ENCODE measurements at places on chromosomes 4 and X.
A peak's percentile ranks its signal among the peaks of the same experiment; 100 is the strongest.

DNA sequence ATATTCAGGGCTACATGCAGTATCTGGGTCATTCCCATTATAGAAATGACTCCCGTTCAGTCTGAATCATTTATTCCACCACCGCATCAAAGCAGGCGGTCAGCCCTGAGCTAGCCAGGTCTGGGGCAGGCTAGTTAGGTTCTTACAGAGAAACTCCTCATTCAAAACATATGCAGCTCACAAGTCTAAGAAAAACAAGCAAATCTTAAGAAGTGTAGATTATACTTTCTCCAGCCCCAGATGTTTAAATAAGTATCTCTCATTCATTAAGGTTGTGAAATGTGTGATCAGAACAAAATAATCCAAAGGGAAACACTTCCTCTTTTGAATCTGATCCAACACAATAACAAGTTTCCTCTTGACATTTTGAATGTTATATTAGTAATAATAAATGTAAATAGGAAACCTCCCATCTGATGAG, 441.9 kb downstream of the INPP4B start:
- DNase-seq = peak; percentile 46
- H3K27ac ChIP-seq = peak overlapping the region; percentile 87
- peak overlapping the region; percentile 92 for H3K4me3 ChIP-seq
- H3K4me1 ChIP-seq = peaks cover 72% of the 10 kb centered on the region
- H3K27me3 ChIP-seq = no peaks in the 10 kb centered on the region
- peaks cover 35% of the 10 kb centered on the region for H3K36me3 ChIP-seq

DNA sequence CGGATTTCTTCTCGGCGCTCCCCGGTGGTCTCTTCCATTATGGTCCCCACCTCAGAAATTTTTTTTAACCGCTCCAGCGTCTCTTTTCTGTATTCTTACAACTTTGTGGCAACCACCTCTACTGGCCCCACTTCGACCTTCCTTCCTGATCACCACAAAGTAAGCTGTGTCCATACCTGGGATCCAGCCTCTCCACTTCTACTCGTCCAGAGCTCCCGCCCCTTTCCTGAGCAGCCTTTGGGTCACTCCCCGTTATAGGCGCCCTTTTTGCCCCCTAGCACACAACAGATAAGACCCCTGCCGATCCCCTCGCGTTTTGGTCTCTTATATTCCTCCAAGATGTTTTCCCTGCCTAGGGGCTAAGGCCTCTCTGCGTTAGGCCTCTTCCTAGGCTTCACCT, 557 bp downstream of the PIGG start:
- no peaks in the 10 kb centered on the region for H3K27me3 ChIP-seq
- H3K36me3 ChIP-seq = peaks cover 80% of the 10 kb centered on the region
- peak overlapping the region; percentile 99 for H3K27ac ChIP-seq
- peak overlapping the region; percentile 95 for H3K4me3 ChIP-seq
- DNase-seq = no peak
- H3K4me1 ChIP-seq = peaks cover 45% of the 10 kb centered on the region

GRCh38 chr4:165308606-165309005, 18.9 kb upstream of the MSMO1 start:
- H3K4me3 ChIP-seq = no peak overlapping the region
- DNase-seq = no peak
- no peak overlapping the region for H3K27ac ChIP-seq
- peaks cover 64% of the 10 kb centered on the region for H3K36me3 ChIP-seq

DNA sequence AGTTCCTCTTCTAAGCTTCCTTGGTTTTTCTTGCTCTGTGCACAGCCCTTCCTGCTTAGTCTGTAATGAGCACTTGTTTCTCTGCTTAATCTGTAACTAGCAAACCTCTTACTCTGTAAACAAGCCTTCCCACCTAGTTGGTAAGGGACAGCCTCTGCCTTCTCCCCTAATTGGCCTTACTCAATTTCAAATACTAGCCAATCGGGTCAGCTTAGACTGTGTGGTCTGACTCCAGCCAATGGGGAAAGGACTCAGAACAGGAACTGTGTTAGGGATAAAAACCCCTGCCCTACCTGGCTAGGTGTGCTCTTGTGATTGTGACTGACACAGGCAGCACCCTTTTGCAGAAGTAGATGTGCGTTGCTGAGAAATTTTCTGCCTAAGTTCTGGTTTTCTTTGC, 136.5 kb upstream of the AADAT start:
- DNase-seq = no peak
- no peak overlapping the region for H3K27ac ChIP-seq
- no peaks in the 10 kb centered on the region for H3K27me3 ChIP-seq
- no peak overlapping the region for H3K4me3 ChIP-seq

DNA sequence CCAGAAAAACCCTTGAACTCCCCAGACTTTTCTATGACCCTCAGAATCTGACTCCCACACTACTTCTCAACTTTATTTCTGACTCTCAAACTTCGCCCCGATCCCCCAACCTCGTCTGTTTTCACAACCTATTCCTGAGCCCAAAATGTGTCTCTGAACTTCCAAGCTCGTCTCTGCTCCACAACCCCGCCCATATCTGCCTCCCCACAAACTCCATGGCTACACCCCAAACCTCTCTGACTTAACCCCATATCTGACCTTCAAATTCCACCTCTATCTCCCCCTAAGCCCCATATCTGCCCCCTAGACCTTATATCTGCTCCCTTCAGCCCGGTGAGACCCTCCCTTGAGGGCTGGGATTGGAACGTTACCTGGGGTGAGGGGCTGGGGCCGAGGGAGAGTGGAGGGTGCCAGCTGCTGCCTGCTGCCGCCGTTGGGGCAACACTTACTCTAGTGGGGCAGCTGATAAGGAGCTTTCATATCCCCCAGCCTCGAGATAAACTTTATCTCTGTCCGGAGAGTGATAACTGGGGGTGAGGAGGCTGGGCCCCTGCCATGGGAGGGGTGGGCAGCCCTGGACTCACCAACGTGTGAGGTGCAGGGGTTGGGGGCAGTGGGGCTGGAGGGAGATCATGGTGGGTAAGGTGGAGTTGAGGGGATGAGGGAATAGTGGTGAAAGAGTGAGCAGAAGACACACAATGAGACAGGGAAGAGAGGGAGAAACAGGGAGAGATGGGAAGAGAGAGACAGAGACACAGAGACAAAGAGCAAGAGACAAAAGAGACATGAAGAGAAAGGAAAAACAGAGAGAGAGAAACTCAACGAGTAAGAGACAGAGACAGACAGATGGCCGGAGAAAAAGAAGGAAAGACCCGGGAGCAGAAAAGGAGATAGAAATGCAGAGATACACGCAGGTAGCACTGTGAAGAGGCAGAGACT, 1.4 kb downstream of the GATA1 start:
- H3K27ac ChIP-seq = no peak overlapping the region
- H3K27me3 ChIP-seq = peaks cover 6% of the 10 kb centered on the region
- no peak overlapping the region for H3K4me3 ChIP-seq
- H3K36me3 ChIP-seq = no peaks in the 10 kb centered on the region
- no peak for DNase-seq
- H3K4me1 ChIP-seq = peaks cover 16% of the 10 kb centered on the region

GRCh38 chr4:26719954-26720552, 136.2 kb downstream of the TBC1D19 start:
- no peak overlapping the region for H3K4me3 ChIP-seq
- H3K27me3 ChIP-seq = no peaks in the 10 kb centered on the region
- no peak overlapping the region for H3K27ac ChIP-seq
- no peaks in the 10 kb centered on the region for H3K36me3 ChIP-seq
- peaks cover 20% of the 10 kb centered on the region for H3K4me1 ChIP-seq
- DNase-seq = no peak

DNA sequence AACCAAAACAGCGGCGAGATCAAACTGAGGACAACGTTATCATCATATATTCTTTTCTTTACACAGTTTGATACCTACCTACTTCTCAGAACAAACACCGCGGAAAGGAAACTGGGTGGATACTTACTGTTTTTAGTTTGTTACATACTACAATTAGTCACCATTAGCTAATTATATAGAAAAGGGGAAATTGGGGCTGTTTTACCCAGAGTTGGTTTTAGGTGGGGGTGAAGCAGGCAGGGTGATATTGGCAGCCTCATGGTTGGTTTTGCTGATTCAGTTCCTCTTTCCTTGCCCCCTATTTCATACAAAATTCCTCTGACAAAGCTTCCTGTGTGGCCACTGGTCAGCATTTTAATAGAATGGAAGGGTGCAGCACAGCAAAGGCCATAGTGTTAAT, 77.8 kb downstream of the SORBS2 start:
- no peaks in the 10 kb centered on the region for H3K36me3 ChIP-seq
- no peaks in the 10 kb centered on the region for H3K27me3 ChIP-seq
- no peak overlapping the region for H3K27ac ChIP-seq
- no peak for DNase-seq

- no peaks in the 10 kb centered on the region for H3K36me3 ChIP-seq
- no peak overlapping the region for H3K27ac ChIP-seq
- peaks cover 2% of the 10 kb centered on the region for H3K27me3 ChIP-seq
- no peak for DNase-seq
Measured at GRCh38 chrX:136397001-136397400, 90.7 kb upstream of the BRS3 start.

DNA sequence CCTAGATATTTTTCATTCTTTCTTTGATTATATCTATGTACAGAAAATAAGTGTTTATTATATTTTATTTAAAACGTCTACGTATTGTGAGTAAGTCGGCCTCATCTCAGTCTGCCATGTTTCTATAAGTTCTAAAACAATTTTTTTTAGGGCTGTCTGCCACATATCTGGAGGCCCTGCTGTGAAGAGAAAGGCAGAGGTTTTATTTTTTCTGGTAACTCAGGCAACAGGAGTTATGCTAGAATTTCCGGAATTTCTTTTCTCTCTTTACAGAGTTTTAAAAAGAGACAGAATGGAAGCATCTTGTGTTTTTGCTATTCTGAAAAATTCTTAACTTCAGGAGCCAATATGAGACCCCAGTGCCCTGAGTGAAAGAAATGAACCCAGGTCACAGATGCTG, 1124.0 kb upstream of the TENM3 start:
- H3K36me3 ChIP-seq = no peaks in the 10 kb centered on the region
- H3K27me3 ChIP-seq = no peaks in the 10 kb centered on the region
- H3K4me1 ChIP-seq = no peaks in the 10 kb centered on the region
- no peak for DNase-seq
- no peak overlapping the region for H3K27ac ChIP-seq
- H3K4me3 ChIP-seq = no peak overlapping the region

GRCh38 chrX:108735091-108735678, 1.2 kb downstream of the IRS4 start:
- DNase-seq = no peak
- no peaks in the 10 kb centered on the region for H3K36me3 ChIP-seq
- H3K27ac ChIP-seq = no peak overlapping the region

DNA sequence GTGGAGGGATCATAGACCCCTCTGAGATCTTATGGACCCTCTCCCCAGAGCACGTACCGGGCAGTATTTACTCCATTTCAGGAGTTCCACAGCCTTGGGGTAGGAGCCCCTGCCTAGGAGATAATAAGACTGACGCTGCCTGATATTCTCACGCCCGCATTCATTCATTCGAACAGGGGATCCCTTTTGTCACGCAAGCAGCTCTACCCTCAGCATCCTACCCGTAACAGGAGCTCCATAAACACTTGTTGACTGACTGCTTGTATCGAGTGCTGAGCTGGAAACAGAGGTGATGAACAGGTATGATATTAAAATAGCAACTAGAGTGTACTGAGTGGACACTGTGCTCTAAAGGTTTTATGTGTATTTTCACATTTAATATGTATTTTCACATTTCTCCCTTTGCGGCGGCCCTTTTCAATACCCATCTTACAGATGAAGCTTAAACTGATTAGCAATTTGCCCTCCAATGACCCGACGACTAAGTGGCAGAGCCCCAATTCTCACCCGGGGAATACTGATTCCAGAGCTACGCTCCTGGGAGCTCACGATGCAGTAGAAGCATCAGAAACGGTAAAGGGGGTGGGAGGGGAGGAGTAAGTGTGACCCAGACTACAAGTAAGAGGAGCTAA, 888 bp downstream of the RAB28 start:
- peak overlapping the region; percentile 88 for H3K4me3 ChIP-seq
- peaks cover 4% of the 10 kb centered on the region for H3K27me3 ChIP-seq
- DNase-seq = no peak
- peaks cover 3% of the 10 kb centered on the region for H3K36me3 ChIP-seq

GRCh38 chr4:138598226-138598625, 356.1 kb upstream of the SLC7A11 start:
- H3K4me1 ChIP-seq = no peaks in the 10 kb centered on the region
- H3K27ac ChIP-seq = no peak overlapping the region
- H3K36me3 ChIP-seq = no peaks in the 10 kb centered on the region
- no peak overlapping the region for H3K4me3 ChIP-seq
- H3K27me3 ChIP-seq = no peaks in the 10 kb centered on the region

DNA sequence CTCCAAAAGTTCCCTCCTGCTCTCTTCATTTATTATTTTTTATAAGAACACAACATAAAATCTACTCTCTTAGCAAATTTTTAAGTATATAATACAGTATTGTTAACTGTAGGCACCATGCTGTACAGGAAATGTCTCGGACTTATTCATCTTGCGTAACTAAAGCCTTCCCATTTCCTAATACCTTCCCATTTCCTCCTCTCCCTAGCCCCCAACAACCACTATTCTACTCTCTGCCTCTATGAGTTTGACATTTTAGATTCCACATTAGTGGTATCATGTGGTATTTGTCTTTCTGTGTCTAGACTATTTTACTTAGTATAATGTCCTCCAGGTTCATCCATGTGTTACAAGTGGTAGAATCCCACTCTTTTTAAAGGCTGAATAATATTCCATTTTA, 15.8 kb upstream of the SYTL4 start:
- no peak overlapping the region for H3K4me3 ChIP-seq
- DNase-seq = no peak
- H3K27ac ChIP-seq = no peak overlapping the region
- H3K4me1 ChIP-seq = no peaks in the 10 kb centered on the region
- H3K27me3 ChIP-seq = peaks cover 4% of the 10 kb centered on the region

- H3K27me3 ChIP-seq = no peaks in the 10 kb centered on the region
- no peak overlapping the region for H3K4me3 ChIP-seq
- no peaks in the 10 kb centered on the region for H3K4me1 ChIP-seq
- no peaks in the 10 kb centered on the region for H3K36me3 ChIP-seq
- no peak overlapping the region for H3K27ac ChIP-seq
Measured at GRCh38 chrX:40511258-40511657, 69.5 kb upstream of the ATP6AP2 start.

DNA sequence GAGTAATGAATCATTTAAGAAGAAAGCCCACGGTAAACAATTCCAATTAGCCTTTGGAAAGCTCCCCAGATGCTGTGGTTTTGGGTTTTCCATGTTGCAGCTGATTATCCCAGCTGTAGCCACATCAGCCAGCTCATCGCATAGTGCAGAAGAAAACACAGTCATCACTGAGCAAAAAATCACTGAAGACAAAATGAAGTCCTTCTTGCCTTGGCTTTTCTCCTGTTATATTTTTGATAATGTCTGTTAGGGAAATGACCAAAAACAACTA, 193.0 kb upstream of the C1QTNF7 start:
- no peak overlapping the region for H3K27ac ChIP-seq
- no peak for DNase-seq
- H3K4me3 ChIP-seq = no peak overlapping the region
- H3K36me3 ChIP-seq = no peaks in the 10 kb centered on the region
- peaks cover 31% of the 10 kb centered on the region for H3K4me1 ChIP-seq

Data from activated CD8-positive, alpha-beta T cell treated with anti-CD3 and anti-CD28 coated beads, Interleukin-2, amount 10 ng/mL, durations not matched to agents 7 days and 5 days (primary cell).